ENCODE measurements at places on chromosomes 4 and X. TPM values are rescaled to one million over a fixed set of nuclear protein-coding genes. Genes with fewer than 3 reads are reported as not detected.

DNA sequence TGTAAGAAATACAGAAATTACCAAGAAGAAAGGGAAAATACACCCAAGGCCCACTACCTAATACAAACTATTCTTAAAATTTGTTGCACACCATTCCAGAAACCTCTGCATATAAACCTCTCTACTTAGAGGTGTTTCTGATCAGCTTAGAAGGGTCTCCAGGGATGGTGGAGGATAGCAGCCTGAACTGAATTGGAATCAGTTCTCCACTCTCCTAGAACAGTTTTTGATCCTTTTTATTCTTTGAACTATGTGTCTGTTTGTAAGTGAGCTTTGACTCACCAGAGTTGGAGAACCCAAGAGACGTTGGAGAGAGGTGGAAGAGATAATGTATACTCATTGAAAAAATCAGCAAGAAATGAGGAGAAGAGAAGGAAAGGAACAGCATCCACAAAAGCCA lies 96.6 kb upstream of the OTUD4 start:
- no peak for DNase-seq
- H3K4me1 ChIP-seq, result no peaks in the 10 kb centered on the region
- H3K36me3 ChIP-seq, result no peaks in the 10 kb centered on the region

GRCh38 chrX:148290931-148291330 lies 209.5 kb upstream of the AFF2 start:
- no peak overlapping the region for H3K27ac ChIP-seq
- H3K27me3 ChIP-seq, result no peaks in the 10 kb centered on the region
- H3K4me3 ChIP-seq, result no peak overlapping the region
- no peaks in the 10 kb centered on the region for H3K4me1 ChIP-seq
- H3K36me3 ChIP-seq, result no peaks in the 10 kb centered on the region
- no peak for DNase-seq

GRCh38 chr4:83731609-83732008 lies 195.7 kb downstream of the GPAT3 start:
- no peak overlapping the region for H3K4me3 ChIP-seq
- no peaks in the 10 kb centered on the region for H3K4me1 ChIP-seq
- DNase-seq, result no peak
- H3K27ac ChIP-seq, result no peak overlapping the region
- H3K36me3 ChIP-seq, result no peaks in the 10 kb centered on the region

- no peak overlapping the region for H3K27ac ChIP-seq
- H3K4me3 ChIP-seq, result no peak overlapping the region
- no peaks in the 10 kb centered on the region for H3K36me3 ChIP-seq
- H3K27me3 ChIP-seq, result no peaks in the 10 kb centered on the region
- no peaks in the 10 kb centered on the region for H3K4me1 ChIP-seq
- no peak for DNase-seq
These were observed 205.4 kb downstream of the HS3ST1 start for GRCh38 chr4:11223311-11223710.

GRCh38 chrX:112571388-112571787 lies 108.3 kb downstream of the LHFPL1 start:
- H3K36me3 ChIP-seq, result no peaks in the 10 kb centered on the region
- no peaks in the 10 kb centered on the region for H3K4me1 ChIP-seq
- no peak for DNase-seq

DNA sequence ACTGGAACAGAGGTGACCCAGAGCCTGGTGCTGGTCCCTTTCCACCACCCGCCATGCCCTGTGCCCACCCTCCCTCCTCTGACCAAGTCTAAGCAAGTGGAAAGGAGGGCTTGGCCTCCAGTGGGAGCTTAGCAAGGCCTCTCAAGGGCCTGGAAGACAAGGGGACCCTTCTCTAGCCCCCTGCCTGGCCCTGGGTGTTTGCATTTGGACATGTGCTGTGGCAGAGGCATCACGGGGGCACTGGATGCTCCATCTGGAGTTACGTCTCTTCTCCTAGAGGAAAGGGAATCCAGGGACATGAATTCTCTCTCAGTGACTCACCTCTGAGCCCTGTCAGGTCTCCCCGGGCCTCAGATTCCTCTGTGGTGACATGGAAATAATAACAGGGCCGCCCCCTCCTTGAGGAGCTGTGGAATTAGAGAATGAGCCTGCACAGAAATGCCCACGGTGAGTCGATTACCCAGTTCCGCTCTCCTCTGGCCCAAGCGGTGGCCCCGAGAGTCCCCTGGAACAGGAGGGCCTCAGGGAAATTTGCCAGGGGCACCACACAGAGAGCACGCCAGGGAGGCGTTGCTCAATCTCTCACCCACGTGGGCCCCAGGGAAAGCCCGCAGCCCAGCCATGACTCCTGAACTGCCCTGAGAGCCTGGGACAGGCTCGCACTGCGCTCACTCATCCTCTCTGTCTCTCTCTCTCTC lies 189.6 kb downstream of the BCOR start:
- peak; percentile 68 for DNase-seq
- H3K27ac ChIP-seq, result peak overlapping the region; percentile 51
- H3K27me3 ChIP-seq, result no peaks in the 10 kb centered on the region
- H3K4me3 ChIP-seq, result no peak overlapping the region
- H3K4me1 ChIP-seq, result peaks cover 31% of the 10 kb centered on the region

- no peaks in the 10 kb centered on the region for H3K36me3 ChIP-seq
- no peak for DNase-seq
- H3K27ac ChIP-seq, result no peak overlapping the region
- H3K4me3 ChIP-seq, result no peak overlapping the region
These were observed 17.7 kb upstream of the TMEM154 start for GRCh38 chr4:152697284-152698088.

DNA sequence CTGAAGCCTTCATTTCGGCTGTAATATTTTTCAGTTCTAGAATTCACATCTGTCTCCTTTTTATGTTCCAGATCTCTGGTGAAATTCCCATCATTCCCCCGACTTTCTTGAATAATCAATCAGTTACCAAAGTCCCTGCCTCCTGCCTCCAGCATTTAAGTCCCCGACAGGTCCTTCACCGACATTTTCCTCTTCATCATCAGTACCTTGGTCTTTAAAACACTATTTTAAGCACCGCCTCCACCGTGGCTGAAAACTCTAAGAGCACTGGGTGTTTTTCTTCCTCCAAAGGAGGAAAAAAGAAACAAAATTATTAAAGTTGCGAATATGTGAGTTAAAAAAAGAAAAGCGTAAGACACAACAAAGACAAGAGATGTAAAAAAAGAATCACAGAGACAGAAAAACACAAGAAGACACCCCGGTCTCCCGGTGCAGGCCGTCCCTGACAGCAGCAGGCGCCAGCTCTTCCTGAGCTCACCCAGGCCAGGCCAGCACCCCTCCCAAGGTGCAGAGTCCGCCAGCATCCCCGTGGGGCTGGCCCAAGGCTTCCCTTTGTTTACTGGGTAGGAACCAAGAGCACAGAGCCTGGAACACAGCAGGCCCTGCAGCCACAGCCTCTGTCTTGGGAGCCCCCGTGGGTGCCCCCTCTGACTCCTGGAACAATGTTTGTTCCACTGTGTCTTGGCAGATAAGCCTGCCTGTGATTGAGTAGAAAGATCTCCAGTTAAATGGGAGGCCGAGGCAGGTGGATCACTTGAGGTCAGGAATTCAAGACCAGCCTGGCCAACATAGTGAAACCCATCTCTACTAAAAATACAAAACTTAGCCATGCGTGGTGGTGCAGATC lies 49.3 kb upstream of the CPLX1 start:
- H3K36me3 ChIP-seq, result peaks cover 71% of the 10 kb centered on the region
- DNase-seq, result no peak
- no peaks in the 10 kb centered on the region for H3K27me3 ChIP-seq
- no peak overlapping the region for H3K4me3 ChIP-seq
- H3K27ac ChIP-seq, result no peak overlapping the region

- no peaks in the 10 kb centered on the region for H3K36me3 ChIP-seq
- H3K27me3 ChIP-seq, result no peaks in the 10 kb centered on the region
- no peak overlapping the region for H3K27ac ChIP-seq
- no peak overlapping the region for H3K4me3 ChIP-seq
These were observed 25.6 kb upstream of the GPR78 start for GRCh38 chr4:8554555-8555100.

DNA sequence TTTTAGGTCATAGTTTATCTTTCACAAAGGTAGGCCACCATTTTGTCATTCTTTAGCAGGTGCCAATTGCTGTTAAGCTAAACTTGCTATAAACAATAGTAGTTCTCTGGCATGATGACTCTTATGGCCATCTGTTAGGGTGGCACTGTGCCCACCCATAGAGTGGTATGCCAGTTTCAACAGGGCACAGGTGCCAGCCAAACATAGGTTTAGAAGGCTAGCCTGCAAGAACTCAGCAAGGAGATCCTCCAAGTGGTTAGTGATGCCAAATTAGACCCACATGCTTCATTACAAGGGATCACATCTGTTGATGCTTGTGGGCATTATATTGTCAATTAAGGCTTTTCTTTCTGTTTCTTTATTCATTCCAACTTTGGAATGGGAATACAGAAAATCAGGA lies 204.5 kb downstream of the FMR1NB start:
- H3K4me3 ChIP-seq, result no peak overlapping the region
- H3K4me1 ChIP-seq, result no peaks in the 10 kb centered on the region
- no peaks in the 10 kb centered on the region for H3K36me3 ChIP-seq
- H3K27ac ChIP-seq, result no peak overlapping the region

- no peaks in the 10 kb centered on the region for H3K36me3 ChIP-seq
- no peaks in the 10 kb centered on the region for H3K27me3 ChIP-seq
- H3K27ac ChIP-seq, result no peak overlapping the region
- DNase-seq, result no peak
- no peak overlapping the region for H3K4me3 ChIP-seq
These were observed 54.3 kb downstream of the WWC2 start for GRCh38 chr4:183153190-183153916.

DNA sequence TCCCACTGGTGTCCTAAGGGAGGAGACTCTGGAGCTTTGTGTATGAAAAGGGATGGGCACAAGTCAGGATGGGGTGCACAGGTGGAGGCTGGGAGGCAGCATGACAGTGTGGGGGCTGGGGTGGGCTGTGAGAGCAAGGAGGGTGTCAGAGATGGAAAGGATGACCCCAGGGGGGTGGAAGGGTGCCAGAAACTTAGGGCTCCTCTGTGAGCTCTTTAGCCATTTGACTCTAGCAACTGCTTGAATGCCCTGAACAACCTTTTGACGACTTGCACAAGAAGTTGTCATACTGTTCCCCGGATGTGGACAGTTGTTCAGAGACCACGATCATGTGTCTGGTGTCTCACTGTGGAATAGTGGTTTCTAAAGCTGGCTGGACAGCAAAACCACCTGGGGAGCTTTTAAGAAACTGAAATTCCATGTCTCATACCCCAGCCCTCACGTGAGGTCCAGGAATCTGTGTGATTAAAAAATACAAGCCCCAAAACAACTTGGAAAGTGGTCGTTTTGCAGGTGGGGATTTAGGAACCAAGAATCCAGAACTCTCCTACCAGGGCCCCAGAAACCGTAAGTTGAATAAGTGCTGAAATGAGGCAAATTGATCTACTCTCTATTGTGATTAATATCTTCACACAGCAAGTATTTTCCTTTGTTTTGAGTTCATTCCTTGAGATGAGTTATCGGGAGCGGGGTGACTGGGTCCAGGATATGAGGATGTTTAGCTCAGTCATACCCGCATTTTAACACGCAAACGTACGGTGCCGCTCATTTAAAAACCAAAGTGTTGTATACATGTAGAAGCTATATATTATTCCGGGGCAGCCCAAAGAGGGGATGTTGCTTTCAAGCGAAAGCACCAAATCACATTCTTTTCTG lies 3.4 kb downstream of the RHOH start:
- no peaks in the 10 kb centered on the region for H3K27me3 ChIP-seq
- no peaks in the 10 kb centered on the region for H3K36me3 ChIP-seq
- H3K4me1 ChIP-seq, result no peaks in the 10 kb centered on the region
- DNase-seq, result no peak

DNA sequence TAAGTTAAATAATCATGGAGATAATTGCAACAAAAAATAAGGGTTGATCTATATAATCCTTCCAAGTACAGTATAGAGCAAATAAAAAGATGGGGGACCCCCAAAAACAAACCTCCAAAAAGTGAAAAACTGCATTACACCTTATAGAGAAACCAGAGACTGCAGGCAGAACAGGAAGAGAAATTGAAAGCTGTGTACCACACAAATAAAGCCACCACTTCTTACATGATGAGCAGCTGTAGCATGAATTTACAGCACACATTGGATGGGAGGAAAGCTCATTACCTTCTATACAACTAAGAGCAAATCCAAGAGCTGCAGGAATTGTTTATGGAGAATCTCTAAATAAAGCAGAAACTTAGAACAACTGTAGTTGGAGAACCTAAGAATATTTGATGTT lies 152.4 kb upstream of the PDE5A start:
- no peaks in the 10 kb centered on the region for H3K36me3 ChIP-seq
- no peak overlapping the region for H3K27ac ChIP-seq
- H3K4me3 ChIP-seq, result no peak overlapping the region

GRCh38 chr4:6298852-6299251 lies 29.2 kb downstream of the WFS1 start:
- no peak overlapping the region for H3K27ac ChIP-seq
- peaks cover 67% of the 10 kb centered on the region for H3K36me3 ChIP-seq
- no peak for DNase-seq
- no peaks in the 10 kb centered on the region for H3K4me1 ChIP-seq
- no peaks in the 10 kb centered on the region for H3K27me3 ChIP-seq

DNA sequence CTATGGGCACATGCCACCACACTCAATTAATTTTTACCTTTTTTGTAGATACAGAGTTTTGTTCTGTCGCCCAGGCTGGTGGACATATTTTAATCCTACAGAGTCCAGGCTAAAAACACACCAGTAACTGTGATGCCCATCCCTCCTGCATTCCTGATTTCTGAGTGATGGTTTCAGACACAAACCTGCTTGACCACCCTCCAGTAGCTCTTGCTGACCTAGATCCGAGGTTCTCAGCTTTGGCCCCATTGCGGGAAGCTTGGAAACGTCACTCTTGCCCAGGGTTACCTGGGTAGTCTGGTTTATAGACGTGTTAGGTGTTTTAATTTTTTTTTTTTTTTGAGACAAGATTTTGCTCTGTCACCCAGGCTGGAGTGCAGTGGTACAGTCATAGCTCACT lies 7.5 kb downstream of the CD99 start:
- H3K36me3 ChIP-seq, result peaks cover 4% of the 10 kb centered on the region
- H3K4me3 ChIP-seq, result no peak overlapping the region
- H3K27ac ChIP-seq, result no peak overlapping the region
- H3K27me3 ChIP-seq, result no peaks in the 10 kb centered on the region

DNA sequence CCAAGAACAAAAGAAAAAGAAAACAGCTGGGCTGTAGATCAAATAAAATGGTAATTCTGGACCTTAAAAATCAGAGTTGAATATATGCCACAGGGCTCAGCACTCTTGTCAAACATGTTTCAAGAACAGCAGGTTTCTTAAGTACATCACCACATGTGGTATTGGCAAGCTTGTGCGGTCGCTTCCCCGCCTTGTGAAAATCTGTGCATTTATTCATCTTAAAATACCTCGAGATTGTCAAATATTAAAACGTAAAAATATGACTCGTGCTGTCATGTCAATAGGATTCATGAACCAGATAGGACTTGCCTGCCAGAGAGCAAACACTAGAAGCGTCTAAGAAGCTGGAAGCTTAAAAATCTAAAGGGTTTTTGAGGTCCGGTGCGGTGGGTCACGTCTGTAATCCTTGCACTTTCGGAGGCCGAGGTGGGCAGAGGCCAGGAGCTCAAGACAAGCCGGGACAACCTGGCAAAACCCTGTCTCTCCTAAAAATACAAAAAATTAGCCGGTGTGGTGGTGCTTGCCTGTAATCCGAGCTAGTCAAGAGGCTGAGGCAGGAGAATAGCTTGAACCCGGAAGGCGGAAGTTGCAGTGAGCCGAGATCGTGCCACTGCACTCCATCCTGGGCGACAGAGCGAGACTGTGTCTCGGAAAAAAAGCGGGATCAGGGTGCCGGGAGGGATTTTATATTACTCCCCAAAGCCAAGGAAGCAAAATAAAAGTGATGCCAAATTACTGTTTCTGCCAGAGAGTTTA lies 40.2 kb upstream of the TMEM154 start:
- no peak overlapping the region for H3K27ac ChIP-seq
- H3K4me1 ChIP-seq, result no peaks in the 10 kb centered on the region
- peak; percentile 21 for DNase-seq
- no peaks in the 10 kb centered on the region for H3K36me3 ChIP-seq
- no peak overlapping the region for H3K4me3 ChIP-seq

The MORC4 gene
- 7.4 TPM for total RNA-seq

The MMRN1 gene
- 6.9 TPM for total RNA-seq

The GLRA3 gene
- total RNA-seq, result not detected

Measured in right atrium auricular region (tissue), 2 donors.